ENCODE measurements at places on chromosomes 5 and 9.

DNA sequence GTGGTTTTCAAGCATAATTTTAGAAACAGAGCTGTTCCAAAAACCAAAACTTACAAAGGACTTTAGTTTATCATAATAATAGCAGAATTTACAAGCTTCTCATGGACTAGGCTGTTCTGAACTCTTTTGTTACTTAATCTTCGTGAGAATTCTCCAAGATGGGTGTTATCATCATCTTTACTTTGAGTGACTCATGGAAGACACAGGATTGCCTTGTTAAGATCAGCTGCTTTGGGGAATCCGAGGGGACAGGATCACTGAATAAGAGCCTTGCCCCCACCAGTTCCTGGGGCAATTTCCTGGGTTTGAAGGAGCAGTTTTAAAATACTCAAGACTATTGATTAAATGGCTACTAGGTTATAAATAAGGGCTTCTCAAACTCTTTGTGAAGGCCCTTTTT lies 80.5 kb downstream of the CFAP90 start:
- DNase-seq: no peak

GRCh38 chr5:157568720-157569119 lies 6.9 kb downstream of the ADAM19 start:
- DNase-seq: no peak

DNA sequence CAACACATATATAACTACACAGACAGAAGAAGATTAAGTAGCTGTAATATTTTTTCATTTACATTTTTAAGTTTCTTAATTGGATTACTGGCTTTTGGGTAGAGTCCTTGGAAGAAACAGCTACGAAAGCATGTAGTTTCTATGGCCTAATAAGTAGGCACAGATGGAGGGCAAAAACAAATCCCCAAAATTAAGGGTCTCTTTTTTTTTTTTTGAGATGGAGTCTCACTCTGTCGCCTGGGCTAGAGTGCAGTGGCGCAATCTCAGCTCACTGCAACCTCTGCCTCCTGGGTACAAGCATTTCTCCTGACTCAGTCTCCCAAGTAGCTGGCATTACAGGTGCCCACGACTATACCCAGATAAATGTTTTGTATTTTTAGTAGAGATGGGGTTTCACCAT lies 27.1 kb upstream of the MTMR12 start:
- no peak for DNase-seq

DNA sequence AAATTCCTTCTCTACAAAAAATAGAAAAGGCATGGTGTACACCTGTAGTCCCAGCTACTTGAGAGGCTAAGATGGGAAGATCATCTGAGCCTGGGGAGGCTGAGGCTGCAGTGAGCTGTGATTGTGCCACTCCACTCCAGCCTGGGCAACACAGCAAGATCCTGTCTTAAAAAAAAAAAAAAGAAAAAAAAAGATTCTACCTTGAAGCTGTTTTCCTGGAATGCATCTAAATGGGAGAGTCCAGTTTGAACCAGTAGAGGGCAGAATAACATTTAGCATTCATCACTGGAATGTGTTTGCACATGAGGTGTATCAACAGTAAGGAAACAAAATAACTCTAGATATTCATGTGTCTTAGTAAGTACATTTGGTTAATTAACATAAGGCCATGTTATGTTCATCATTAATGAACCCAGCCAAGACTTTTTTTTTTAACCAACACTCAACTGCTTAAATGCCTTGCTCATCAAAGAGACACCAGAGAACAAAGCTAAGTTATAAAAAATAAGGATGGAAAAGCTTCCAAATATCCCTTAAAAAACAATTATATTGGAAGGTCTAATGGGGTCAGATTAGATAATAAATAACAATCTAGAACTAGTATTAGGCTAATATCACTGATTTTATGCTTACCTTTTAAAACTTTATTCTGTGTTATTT lies 16.1 kb downstream of the IFNE start:
- no peak for DNase-seq

All from lower leg skin (tissue), 4 donors.